ENCODE measurements at places on chromosomes 7 and 10.

GRCh38 chr10:102554531-102554930 lies 50.8 kb downstream of the SUFU start:
- DNase-seq = no peak

DNA sequence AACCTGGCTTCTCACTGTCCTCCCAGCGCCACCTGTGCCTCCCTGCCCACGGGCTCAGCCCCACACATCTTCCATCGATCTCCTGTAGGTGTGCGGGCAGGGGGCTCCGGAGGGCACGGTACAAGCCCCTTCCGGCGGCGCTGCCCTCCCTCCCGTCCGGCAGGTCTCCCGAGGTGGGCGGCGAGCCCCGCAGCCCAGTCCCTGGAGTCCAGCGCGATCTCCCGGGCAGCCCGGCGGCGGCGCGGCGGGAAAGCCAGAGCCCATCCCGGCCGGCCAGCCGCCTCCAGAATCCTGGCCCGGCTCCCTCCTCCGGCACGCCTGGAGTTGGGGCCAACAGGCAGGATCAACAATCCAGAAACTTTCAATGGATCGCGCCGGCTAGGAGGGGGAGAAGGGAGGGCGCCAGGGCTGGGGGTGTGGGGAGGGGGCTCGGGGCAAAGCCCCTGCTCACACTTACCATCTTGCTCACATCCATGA lies 100.1 kb downstream of the HIP1 start:
- DNase-seq = peak; percentile 79

DNA sequence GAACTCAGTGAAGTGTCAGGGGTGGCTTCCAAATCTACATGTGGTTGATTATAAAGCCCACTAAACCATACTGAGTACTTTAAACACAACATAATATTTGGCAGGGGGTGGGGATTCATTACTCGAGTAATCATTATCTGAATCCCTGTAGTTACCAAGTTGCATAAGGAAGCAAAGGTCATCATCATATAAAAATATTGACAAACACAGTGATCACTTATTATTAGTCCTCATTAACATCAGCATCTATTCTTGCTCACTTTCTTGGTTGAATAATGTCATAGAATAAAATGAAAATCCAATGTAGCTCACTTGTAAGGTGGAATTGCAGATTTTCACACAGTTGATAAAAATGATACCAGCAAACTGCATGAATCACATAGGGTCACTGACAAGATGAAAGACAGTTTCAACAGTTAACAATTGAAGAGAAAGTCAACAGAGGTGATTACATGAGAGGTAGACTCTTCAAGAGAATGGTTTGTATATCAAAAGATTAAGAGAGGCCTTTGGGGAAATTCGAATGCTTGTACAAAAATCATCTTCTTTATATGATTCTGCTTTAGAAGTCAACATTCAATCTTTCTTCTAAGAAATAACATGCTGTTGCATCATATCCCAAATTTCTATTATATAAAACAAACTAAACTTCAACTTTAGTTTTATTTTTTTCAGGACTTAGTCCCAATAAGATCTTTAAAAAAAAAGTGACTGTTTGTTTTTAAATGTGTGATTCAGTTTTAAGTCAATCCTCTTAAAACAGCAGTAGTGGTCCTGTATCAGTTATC lies 185.5 kb upstream of the KLF14 start:
- no peak for DNase-seq

- DNase-seq = no peak
Measured at GRCh38 chr7:56121440-56121839, 5.2 kb upstream of the NUPR2 start.

- DNase-seq = no peak
Measured at GRCh38 chr10:1551636-1552338, 185.5 kb downstream of the ADARB2 start.
